AG04449 (cell line): ENCODE measurements at places on chromosomes 1 and 21.

- no peak for DNase-seq
Measured at GRCh38 chr1:20609541-20609940, 20.6 kb downstream of the CDA start.

DNA sequence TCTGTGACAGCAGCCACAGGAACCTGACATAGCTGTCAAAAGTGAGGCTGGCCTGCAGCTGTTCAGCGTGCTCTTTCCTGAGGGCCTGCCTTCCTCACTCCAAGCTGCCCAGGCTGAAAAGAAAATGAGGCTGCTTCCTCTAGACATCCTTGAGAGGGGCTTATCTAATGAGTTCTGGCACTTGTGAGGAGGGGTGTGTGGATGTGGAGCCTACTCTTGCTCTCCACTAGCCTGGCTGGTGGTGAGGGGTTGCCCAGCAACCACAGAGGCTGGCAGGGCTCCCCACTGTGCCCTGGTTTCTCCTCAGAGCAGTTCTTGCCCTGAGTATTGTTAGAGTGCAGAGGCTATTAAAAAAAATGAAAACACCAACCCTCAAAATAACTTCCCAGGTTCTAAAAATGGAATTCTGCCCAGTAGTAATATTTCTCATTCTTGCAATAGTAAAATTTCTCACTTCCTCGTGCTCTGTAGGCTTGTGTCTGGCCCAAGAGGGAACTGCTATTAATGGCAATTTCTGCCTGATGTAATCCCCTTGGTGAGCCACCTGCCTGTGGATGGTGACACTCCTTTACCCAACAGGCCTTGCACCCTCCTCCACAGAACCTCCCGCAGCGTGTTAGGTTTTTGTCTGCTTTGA, 52.6 kb upstream of the EPS8L3 start:
- no peak for DNase-seq

GRCh38 chr1:25062621-25063255, 132.7 kb upstream of the RUNX3 start:
- DNase-seq: no peak

DNA sequence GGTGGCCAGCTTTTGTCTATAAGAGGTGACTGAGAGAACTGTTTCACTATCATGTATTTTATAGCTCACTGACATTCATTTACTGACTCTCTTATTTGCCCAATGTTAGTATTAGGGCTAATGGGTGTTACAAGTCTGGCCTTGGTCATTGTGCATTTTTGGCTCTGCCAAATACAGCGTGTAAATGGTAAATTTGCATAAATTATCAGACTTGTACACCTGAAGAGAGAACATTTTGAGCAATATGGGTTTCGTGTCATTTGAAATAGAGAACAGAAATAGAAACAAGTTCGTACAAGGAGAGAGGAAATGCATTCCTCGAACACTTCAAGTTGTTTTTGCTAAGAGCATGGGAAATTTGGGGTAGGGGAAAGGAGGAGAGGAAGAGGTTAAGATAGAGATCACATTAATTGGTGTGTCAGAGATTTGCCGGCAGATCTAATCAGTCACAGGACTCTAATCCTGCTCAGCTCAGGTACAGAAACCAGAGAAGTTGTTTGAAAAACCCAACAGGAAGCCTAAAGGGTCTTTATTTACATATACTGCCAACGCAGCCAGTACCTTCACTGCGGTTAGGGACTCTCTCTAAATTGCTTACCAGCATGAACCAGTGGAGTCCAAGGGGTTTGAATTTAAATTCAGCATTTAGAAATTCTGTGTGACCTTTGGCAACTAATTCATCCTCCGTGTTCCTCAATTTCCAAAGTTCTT, 261.5 kb downstream of the GPATCH2 start:
- DNase-seq: no peak

GRCh38 chr1:212754193-212754592, 37.4 kb downstream of the NSL1 start:
- DNase-seq: no peak

DNA sequence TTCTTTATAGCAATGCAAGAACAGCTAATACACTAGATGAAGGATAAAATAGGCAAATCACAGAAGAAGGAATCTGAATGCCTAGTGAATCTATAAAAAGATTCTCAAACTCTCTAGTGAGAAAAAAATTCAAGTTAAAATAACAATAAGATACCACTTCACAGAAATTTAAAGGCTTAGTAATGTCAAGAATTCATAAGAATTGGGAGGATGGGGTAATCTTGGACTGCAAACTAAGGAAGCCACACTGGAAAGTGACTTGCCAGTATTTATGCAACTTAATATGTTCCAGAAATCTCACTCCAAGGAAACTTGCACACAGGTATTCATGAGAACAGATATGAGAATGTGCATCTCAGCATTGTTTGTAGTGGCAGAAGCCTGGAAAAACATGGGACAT, 38.9 kb upstream of the PRRC2C start:
- no peak for DNase-seq

DNA sequence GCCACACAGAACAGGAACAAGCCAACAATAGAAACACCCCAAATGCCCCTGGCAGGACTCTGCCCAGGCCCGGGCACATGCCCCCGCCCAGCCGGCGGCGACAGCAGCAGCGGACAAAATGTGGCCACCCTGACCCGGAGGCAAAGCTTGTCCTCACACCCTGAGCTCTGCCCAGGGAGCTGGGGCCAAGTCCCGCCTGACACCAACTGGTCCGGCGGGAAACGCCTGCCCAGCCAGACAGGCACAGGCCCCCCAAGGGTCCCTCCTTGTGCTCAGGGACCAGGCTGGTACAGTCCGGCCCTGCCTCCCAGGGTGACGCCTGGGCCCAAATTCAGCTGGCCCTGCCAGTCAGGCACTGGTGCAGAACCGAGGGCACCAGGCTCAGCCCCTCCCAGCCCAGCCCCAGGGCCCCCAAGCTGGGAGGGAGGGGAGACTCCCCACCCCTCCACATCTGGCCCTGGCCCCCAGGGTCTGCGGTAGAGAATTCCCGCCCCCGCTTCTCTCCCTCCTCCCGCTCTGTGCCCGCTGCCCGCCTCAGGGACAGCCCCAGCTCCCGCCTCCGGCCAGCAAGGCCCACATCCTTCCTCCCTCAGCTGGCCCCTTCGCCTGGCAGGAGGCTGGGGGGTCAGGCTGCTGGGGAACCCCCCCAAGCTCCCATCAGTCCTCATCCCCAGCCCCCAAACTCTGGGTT, 2.0 kb downstream of the AHDC1 start:
- no peak for DNase-seq

- no peak for DNase-seq
Measured at GRCh38 chr1:53339736-53340635, 12.1 kb upstream of the LRP8 start.

DNA sequence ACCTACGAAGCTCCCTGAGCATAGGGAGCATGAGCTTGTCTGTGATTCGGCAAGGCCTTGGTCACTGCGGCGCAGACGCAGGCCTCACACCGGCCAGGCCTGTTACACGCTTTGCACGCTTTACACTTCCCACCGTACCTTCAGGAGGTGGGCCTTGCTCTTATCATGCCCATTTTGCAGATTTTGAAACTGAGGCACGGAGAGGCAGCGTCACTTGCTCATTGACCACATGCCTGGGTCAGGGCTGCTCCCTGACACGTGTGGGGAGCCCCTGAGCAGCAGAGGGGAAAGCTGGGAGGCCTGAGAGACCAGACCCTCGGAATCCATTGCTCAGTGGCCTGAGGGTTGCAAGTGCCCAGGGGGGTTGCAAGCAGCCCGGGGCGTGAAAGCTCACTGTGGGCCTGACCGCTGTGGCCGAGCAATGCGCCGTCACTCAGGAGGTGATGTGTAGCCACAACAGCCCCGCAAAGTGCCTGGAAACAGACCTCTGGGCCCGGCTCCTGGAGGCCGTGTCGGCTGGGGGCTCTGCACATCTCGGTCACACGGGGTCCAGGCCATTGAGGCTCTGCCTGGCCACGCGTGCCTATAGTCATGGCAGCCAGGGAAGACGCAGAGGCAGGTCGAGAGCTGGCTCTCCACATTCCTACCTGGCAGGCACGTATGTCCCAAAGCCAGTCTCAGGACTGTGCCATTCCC, 6.9 kb downstream of the ARHGEF16 start:
- DNase-seq: no peak

DNA sequence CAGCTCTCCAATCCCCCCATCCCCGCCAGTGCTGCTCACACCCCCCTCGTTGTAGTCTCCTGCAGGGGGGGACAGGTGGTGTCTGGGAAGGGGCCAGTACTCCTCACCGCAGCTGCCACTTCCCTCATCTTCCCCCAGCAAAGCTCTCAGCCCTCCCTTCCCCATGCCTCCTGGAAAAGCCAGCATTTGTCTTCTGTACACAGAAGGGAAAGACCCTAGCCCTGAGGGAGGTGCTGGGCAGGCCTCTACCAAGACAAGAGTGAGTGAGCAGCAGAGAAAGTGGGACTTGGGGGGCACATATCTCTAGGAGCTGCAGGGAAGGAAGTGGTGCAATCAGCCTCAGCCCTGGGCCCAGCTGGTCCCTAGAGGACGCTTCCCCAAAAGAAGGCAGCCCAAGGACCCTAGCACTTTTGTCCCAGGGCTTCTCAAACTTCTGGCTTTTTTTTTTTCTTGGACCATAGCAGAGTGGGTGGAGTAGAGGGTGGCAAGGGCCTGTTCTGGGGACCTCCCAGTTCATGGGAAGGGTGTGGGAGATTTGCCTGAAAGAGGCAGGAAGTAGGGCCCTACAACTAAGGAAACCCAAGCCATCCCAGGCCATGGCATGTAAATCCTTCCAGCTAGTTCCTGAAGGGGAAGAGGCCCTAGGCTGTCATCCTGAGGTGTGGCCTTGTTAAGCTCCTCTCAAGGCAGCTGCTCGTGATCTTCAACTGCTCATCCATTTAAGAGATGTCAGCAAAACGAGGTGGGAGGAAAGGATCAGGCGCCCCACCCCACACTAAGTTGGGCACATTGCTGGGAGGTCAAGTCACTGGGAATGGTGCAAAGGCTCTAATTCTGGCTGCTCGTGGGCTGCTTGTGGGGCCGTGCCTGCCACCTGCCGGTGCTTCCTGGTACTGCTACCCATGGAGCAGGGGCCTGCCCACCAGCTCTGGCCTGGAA, 12.6 kb downstream of the ZC3H12A start:
- DNase-seq: no peak

DNA sequence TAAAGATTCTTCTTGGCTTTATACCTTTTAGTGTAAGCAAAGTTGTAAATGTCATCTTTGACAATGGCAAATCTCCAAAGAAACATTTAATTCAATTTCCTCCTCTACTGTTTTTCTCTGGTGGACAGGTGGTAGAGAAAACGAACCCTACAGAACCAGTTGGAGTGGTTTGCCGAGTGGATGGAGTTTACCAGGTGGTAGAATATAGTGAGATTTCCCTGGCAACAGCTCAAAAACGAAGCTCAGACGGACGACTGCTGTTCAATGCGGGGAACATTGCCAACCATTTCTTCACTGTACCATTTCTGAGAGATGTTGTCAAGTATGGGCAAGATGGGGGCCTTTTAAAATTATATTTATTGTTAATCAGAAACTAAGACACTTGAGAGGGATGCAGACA, 25.8 kb downstream of the UAP1 start:
- no peak for DNase-seq

DNA sequence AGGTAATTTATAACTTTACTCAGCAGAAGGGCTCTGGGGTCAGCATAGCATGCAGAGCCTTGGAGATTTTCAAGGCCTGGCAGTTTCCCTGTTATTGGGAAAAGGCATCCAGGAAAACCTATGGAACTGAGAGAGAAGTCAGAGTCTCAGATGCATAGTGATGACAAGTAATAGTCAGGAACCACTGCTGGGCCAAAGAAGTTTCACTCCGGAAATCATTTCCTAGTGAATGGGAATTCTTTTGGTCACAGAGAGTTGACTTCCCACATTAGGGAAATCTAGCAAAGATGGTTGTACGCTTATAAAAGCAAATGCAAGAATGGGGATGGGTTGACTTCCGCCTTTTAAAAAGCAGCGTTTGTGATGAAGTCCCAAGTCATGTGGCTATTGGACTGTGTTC, 28.4 kb upstream of the RUNX1 start:
- no peak for DNase-seq

GRCh38 chr1:15106608-15107007, 46.9 kb upstream of the TMEM51 start:
- DNase-seq: no peak

GRCh38 chr1:2202843-2203601, 8.4 kb upstream of the FAAP20 start:
- no peak for DNase-seq

GRCh38 chr1:6349254-6349943, 44.2 kb downstream of the ACOT7 start:
- DNase-seq: no peak

DNA sequence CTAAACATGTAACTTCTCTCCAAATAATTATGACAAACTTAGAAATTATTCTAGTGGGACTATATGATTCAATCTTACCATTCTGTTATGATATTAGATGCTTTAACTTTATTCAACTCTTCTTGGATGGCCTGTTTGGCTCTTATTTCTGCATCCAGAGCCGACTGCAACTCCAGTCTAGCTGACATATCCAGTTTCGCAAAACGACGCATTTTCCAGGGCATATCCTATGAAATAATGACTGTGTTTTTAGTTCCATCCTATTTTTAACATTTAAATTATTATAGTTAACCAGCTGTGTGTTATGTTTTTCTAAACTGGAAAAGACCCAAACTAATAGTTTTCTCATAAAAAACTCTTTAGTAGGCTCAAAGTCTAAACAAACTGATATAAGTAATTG, 133.7 kb downstream of the COQ8A start:
- DNase-seq: no peak

- DNase-seq: peak; percentile 47
Measured at GRCh38 chr1:205225901-205226765, 1.6 kb upstream of the TMCC2 start.

- DNase-seq: no peak
Measured at GRCh38 chr21:28922368-28922767, 70.3 kb downstream of the LTN1 start.

DNA sequence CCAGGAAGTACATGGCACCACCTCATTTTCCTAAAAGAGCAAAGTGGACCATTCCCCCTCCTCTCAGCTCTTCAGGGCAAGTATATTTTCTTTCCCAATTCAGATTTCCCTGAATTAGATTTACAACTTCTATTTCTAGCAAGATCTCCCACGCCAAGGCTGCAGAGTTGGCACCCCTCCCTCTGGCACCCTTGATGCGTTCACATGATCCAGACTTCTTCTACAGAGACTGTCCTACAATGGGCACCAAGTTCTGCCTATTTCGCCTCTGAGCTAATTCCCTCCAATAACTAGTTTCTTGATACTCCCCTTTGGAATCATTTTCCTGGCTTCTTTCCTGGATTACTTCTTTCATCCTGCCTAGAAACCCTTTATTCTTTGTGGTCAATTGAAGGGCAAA, 122.0 kb downstream of the CDC7 start:
- no peak for DNase-seq

- no peak for DNase-seq
Measured at GRCh38 chr1:80565406-80565805, 1235.3 kb upstream of the ADGRL2 start.

GRCh38 chr1:43563876-43564539, 33.3 kb downstream of the PTPRF start:
- no peak for DNase-seq
